Mesangial cell (primary cell): ENCODE measurements at places on chromosomes 6 and 20. TPM values are rescaled to one million over a fixed set of nuclear protein-coding genes. Genes with fewer than 3 reads are reported as not detected.

The FOXQ1 gene
- 0.38 TPM in 1 of 2 replicates, not detected in the other for total RNA-seq

The VARS2 gene
- total RNA-seq, result 26.1 and 43.4 TPM in 2 replicates

The PPARD gene
- total RNA-seq, result 18.1 and 20.9 TPM in 2 replicates

The KIF16B gene
- total RNA-seq, result 3.1 and 5.1 TPM in 2 replicates

The GINS1 gene
- 3.0 and 22.7 TPM in 2 replicates for total RNA-seq

The GCNT2 gene
- 4.4 and 5.2 TPM in 2 replicates for total RNA-seq

The CBFA2T2 gene
- total RNA-seq, result 7.5 and 11.1 TPM in 2 replicates

The OGFR gene
- 34.5 and 39.6 TPM in 2 replicates for total RNA-seq

The NRSN1 gene
- not detected in 2 replicates for total RNA-seq

The GSTA1 gene
- not detected in 2 replicates for total RNA-seq

The C20orf202 gene
- total RNA-seq, result 0.13 TPM in 1 of 2 replicates, not detected in the other

The TMEM200A gene
- total RNA-seq, result 4.9 and 12.8 TPM in 2 replicates

The SPTLC3 gene
- total RNA-seq, result 3.7 and 8.7 TPM in 2 replicates
